ENCODE measurements at places on chromosomes 6 and 20.

GRCh38 chr6:74979065-74979766, 226.6 kb downstream of the COL12A1 start:
- no peak for DNase-seq

- no peak for DNase-seq
Measured at GRCh38 chr6:4956625-4957024, 47.2 kb downstream of the RPP40 start.

GRCh38 chr6:10723567-10723881, 654 bp downstream of the TMEM14C start:
- DNase-seq, result no peak

DNA sequence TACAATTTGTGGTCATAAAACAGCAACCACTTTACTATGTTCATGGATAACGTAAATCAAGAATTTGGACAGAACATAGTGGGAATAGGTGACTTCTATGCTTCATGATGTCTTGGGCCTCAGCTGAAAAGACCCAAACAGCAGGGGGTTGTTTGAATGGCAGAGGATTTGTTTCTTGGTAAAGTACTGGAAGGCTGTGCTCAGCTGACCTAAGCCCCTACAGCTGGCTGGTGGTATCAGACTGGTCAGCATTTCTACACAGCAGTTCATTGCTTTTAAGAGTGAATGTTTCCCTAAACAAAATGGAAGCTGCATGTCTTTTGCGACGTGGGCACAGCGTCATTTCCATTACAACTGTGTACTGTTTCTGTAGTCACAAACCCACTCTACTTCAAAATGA, 148.5 kb upstream of the DEFB112 start:
- DNase-seq, result no peak

DNA sequence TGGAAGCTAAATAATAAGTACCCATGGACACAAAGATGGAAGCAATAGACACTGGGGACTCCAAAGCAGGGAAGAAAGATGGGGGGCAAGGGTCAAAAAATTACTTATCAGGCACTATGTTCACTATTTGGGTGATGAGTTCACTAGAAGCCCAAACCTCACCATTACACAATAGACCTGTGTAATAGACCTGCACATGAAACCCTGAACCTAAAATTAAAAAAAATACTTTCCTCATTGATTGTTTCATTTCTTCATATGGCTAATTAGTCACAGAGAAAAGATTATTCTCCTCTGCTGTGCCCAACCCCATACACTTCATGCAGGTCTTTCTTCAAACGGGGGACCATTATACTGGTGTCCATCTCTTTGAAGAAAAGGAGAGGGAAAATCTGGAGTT, 213.0 kb upstream of the DTNBP1 start:
- no peak for DNase-seq

DNA sequence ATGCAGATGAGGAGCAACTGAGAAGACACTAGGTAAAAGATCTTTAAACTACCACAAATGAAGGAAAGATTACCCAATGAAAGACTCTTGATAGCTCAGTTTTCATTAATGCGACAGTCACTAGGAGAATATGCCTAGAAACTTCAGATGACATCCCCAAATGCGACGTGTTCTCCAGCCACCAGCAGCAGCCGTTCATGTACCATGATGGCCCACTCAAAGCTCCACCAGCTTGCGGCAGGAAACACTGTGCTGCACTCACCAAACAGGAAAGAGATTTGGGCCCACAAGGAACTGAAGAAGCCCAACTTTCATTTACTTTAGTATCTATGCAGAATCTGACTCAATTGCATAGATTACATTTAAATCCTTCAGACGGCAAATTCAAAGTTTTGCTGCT, 7.5 kb downstream of the DIDO1 start:
- DNase-seq, result no peak

GRCh38 chr6:108578595-108579327, 18.0 kb downstream of the FOXO3 start:
- DNase-seq, result no peak

- no peak for DNase-seq
Measured at GRCh38 chr6:47196113-47196512, 113.6 kb downstream of the TNFRSF21 start.

DNA sequence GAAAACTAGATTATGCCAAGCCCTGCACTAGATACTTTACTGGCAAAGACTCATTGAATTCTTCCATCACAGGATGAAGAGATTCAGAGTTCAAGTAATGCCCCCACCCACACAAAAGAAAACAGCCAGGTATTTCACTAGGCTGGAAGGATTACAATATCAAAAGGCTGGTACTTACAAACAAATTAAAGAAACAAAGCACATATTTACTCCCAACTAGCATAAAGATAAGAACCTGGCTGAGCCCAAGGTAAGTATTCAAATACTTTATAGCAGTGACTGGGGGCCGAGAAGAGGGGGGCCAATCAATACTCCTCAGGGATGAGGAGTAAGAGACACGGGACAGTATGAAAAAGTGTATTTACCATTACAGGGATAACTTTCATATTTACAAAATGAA, 3.7 kb downstream of the ACOT8 start:
- DNase-seq, result no peak

- no peak for DNase-seq
Measured at GRCh38 chr6:25156123-25156522, 123.1 kb upstream of the CARMIL1 start.

- no peak for DNase-seq
Measured at GRCh38 chr6:39923394-39923793, 10.9 kb downstream of the MOCS1 start.

GRCh38 chr20:38238829-38239228, 21.7 kb downstream of the KIAA1755 start:
- DNase-seq, result no peak

- no peak for DNase-seq
Measured at GRCh38 chr20:43725666-43726065, 1.1 kb downstream of the GTSF1L start.

DNA sequence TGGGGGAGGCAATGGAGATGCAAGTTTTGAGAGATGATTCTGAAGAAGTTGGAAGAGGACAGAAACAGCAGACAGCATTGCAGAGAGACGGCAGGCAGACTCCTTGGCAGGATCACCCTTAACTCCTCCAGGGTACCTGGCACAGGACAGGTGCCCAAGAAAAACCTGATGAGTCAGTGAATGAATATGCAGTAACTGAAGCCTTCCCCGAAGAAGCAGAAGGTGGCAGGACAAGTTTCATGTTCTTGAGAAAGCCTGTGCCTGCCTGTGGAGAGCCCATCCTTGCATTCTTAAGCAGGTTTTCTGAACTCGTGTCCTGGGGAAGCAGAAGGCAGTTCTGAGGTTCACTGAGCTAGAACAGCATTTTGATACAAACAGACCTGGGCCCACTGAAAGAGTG, 79.6 kb upstream of the SASH1 start:
- DNase-seq, result no peak

DNA sequence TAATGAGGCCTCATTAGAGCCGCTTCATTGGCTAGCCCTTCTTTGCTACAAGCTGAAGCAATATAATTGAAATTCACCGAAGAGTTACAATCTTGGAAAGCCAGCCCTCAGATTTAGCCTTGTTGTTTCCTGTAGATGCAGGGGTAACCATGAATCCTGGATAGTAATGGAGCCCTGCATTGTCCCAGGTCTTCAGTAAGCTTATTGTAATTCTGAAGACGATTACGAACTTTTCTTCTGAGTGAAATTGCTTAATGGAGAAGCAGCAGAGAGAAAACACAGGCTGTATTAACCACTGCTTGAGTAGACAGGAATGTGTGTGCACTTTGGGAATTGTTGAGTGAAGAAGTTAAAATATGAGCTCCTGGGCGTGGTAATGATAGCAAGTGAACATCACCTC, 26.3 kb upstream of the NAA20 start:
- no peak for DNase-seq

- DNase-seq, result no peak
Measured at GRCh38 chr6:11275598-11275997, 43.1 kb upstream of the NEDD9 start.

DNA sequence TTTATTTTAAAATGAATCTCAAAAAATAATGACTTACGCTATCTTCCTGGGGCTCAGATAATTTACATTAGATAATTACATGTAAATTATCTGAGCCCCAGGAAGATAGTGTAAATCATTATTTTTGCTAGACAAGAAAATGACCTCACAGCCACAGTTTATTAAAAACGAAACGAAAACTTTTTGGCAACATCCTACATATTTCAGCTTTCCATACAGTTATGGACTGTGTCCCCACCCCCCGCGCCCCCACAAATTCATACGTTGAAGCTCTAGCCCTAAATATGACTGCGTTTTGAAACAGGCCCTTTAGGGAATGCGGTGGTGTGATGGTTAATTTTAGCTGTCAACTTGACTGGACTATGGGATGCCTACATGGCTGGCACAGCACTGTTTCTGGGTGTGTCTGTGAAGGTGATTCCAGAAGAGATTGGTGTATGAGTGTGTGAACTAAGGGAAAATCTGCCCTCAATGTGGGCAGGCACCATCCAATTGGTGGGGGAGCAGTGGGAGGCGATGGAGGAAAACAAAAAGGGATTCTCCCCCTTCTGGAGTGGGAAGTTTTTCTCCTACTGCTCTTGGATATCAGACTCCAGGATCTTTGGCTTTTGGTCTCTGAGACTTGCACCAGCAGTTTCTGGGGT, 52.6 kb downstream of the TRPC4AP start:
- no peak for DNase-seq

GRCh38 chr20:59561228-59561605, 43.1 kb upstream of the PHACTR3 start:
- DNase-seq, result no peak

GRCh38 chr20:24453869-24454268, 15.6 kb upstream of the SYNDIG1 start:
- DNase-seq, result no peak

DNA sequence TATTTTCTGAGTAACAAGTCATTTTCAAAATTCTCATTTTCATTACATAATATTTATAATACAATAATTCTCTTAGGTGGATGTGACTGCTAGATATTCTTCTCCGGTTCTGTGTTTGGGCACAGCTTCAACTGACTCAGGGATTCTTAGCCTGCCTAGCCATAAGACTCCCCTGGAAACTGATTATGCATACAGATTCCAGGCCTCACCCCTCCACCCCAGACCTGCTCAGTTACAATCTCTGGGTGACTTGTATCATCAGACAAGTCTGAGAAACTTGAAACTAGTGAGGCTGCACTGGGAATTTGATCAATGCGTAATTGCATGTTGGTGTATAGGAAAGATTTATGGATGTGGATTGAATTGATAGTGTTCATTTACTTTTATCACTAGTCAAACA, 25.4 kb downstream of the FLRT3 start:
- DNase-seq, result no peak

GRCh38 chr20:6613280-6613861, 154.1 kb upstream of the BMP2 start:
- DNase-seq, result no peak

GRCh38 chr6:16278048-16278724, 39.8 kb downstream of the GMPR start:
- DNase-seq, result no peak

- DNase-seq, result no peak
Measured at GRCh38 chr6:159762681-159763293, 942 bp downstream of the ACAT2 start.

GRCh38 chr20:35306931-35307517, 14.8 kb upstream of the FAM83C start:
- DNase-seq, result peak; percentile 41

- DNase-seq, result no peak
Measured at GRCh38 chr6:147793871-147794643, 285.6 kb downstream of the SAMD5 start.

GRCh38 chr6:39301606-39302005, 12.6 kb downstream of the KCNK17 start:
- no peak for DNase-seq

DNA sequence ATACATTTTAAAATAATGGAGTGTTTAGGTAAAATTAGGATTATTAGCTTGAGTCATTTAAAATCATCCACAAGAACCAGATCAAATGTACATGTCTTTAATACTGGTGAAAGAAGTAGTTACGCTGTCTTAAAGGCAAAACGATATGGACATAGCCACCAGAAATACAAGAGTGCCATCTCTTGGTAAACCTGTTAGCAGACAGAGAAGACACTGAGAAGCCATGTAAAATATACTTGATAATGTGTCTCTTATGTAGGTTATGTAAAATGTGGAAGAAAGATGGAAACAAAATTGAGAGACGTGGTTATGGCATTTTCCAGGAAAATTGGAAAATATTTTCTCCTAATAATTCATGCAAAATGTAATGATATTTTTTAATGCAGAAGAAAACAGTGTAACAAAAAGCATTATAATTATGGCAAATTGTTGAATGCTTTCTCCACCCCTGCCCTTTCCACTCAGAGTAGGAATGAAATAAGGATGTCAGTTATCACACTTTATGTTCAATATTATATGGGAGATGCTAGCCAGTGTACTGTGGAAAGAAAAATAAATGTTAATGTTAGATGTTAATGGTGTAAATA, 12.2 kb upstream of the SLC17A2 start:
- no peak for DNase-seq

- no peak for DNase-seq
Measured at GRCh38 chr6:113370508-113371502, 486.3 kb upstream of the MARCKS start.

GRCh38 chr6:143482593-143482992, 28.9 kb downstream of the FUCA2 start:
- DNase-seq, result no peak

DNA sequence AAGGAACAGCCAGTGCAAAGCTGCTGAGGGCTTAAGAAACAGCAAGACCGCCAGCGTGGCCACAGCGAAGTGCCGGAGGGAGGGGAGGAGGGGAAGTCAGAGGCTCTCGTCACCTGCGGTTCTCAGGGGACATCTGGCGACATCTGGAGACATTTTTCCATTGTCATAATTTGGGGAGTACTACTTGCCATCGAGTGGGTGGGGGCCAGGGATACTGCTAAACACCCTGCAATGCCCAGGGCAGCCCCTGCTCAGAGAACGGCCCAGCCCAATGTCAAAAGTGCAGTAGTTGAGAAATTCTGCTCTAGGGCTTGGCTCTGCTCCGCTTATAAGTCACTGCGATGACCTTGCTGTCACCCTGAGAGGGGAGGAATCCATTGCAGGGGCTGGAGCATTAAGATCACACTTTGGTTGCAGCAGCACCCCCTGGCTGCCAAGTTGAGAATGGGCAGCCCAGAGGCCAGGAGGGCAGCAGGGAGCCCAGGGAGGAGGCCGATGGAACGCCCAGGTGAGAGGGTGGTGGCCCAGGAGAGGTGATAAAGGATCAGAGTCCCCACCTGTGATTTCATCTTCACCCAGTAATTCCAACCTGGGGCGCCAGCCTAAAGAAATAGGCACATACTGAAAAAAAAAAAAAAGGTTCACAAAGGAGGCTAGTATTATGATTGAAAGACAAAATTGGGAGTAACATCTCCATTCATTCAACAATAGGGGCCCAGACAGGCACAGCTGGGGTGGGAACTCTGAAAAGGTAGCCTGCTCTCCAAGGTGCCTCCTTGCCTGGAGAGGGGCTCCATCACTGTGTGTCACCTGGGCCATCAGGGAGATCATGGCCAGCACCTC, 218.2 kb downstream of the BMP7 start:
- DNase-seq, result peak; percentile 33

- no peak for DNase-seq
Measured at GRCh38 chr6:63245420-63245819, 34.2 kb downstream of the FKBP1C start.

DNA sequence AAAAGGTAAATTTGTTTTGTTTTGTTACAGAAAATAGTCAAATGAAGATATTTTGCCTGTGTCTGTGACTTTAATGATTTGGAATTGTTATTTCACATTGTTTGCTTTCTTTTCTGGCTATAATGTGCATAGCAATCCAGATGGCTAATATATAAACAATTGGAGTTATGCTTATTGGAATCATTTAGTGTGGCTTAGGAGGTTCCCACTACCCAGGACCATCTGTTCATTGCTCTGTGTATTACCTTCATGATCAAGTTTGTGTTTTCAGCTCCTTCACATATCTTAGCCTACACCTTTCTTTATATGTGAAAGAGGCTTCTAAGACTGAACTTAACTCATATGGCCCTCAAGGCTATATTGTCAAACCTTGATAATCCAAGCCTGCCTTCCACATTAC, 232.9 kb downstream of the BCKDHB start:
- DNase-seq, result no peak

Data from progenitor cell of endocrine pancreas (in vitro differentiated cells).